Inflammatory macrophage treated with lipopolysaccharide for 4 hours (primary cell): ENCODE measurements at places on chromosomes 7 and 10.
A peak's percentile ranks its signal among the peaks of the same experiment; 100 is the strongest.

DNA sequence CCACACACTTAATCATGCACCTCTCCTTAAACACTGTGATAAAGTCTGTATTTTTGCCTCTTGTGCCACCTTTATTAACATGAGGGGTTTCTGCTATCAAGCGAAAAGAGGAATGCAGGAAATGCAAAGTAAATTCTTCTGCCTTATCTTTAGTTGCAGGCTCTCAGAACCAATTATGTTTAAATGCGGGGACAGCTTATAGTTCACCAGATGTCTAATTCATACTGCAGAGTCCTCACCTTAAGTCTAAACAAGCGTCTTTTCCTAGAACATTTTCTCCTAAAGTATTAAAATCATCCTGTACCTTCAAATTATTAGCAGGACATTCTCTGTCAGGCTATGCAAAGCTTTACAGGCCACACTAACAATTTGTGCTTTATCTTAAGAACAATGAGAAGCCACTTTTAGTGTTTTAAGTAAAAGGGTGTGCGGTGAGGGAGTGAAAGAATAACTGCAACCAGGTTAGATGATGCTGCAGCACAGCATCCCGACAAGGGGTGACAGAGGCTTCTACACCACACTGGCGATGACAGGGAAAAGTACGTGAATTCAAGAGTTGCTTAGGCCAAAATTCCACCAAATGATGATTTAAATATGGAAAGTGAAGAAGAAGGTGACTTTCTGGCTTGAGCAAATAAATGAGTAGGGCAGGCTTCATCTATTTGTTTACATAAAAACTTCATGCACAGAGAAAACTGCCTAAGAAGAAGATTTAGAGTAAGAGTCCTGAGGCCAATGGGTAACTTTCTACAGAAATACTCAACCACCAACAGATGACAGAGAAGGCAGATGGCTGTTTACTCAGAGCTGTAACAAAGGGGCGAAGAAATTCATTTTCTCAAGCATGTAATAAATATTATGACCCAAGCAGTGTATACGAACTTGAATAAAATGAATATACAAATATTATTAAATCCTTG lies 36.0 kb downstream of the EZH2 start:
- DNase-seq = no peak

GRCh38 chr7:144763291-144763690 lies 72.6 kb downstream of the TPK1 start:
- no peak for DNase-seq

- no peak for DNase-seq
Observed at GRCh38 chr10:75592151-75592787, 160.8 kb downstream of the LRMDA start.

DNA sequence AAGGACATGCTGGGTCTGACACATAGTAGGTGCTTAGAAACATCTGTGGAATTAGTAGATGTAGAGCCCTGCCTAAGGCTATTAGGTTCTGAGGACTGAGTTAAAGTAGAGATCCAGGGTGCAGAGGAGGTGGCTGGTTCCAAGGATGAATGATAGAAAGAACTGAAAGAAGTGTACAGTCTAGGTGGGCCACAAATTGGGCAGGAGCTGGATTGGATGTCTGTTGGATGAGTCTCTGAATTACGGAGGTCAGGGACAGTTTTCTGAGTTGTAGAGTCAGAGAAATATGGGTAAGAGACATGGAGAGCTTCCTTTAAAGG lies 2.0 kb upstream of the SAMD8 start:
- no peak for DNase-seq

DNA sequence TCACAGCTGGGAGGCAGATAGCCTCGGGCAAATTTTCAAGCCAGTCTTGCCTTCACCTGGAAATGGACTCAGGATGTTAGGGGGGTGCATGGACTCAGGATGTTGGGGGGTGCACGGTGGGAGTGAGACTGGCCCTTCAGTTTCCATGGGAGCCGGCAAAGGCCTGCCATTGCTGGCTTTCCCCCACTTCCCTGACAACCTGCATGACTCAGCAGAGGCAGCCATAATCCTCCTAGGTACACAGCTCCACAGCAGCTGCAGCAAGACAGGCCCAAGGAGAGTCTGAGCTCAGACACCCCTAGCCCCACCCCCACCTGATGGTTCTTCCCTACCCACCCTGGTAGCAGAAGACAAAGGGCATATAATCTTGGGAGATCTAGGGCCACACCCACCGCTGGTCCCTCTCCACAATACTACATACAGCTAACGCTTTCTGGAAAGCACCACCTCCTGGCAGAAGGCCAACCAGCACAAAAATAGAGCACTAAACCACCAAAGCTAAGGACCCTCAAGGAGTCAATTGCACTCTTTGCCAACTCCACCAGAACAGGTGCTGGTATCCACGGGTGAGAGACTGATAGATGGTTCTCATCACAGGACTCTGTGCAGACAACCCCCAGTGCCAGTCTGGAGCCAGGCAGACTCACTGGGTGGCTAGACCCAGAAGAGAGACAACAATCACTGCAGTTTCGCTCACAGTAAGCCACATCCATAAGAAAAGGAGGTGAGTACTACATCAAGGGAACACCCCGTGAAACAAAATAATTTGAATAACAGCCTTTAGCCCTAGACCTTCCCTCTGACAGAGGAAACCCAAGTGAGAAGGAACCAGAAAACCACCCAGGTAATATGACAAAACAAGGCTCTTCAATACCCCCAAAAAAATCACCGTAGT lies 18.3 kb downstream of the C7orf25 start:
- DNase-seq = no peak

- DNase-seq = peak; percentile 93
Observed at GRCh38 chr7:28151965-28152364, 28.6 kb downstream of the JAZF1 start.

GRCh38 chr10:43594944-43595589 lies 11.2 kb upstream of the ZNF485 start:
- DNase-seq = peak; percentile 71

DNA sequence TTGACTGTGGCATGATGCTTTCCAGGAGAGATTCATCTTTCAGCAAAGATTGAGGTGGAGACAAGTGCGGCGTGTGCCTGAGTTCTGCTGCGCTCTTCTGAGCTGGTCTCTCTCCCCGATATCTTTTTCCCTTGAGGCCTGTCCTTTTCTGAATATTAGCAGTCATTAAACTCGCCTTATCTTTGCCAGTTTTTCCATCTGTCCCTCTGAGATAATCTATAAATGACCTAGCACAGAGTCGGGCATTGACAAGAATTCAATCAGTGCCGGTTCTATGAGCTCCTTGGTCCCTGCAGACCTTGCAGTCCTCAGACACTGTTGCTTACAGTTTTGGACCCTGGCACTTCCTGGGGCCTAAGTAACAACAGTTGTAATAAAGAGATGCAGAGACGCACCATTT lies 89.7 kb upstream of the IKZF1 start:
- DNase-seq = no peak

GRCh38 chr10:61335359-61335758 lies 117.8 kb downstream of the TMEM26 start:
- DNase-seq = no peak

- no peak for DNase-seq
Observed at GRCh38 chr7:1624999-1625927, 44.8 kb upstream of the ELFN1 start.

GRCh38 chr10:61891906-61892585 lies 9.5 kb upstream of the ARID5B start:
- DNase-seq = no peak

DNA sequence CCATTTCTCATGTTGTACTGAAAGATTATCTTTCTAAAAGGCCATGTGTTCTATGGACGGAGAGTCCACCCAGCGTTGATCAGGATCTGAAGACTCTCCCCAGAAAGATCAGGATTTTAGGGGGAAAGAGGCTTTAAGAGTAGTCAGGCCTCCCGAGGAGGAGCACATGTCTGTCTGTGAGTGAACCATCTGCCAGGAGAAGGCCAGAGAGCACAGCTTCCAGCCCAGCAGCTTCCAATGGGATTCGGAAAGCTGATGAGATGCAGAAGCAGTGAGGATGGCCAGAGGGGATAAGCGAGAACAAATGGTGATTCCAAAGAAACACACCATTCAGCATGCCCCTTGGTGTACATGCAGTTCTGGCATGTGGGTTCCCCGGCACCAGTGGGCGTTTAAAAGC lies 88.5 kb upstream of the TCERG1L start:
- no peak for DNase-seq

- DNase-seq = no peak
Observed at GRCh38 chr10:131860311-131860710, 40.5 kb upstream of the PPP2R2D start.

GRCh38 chr7:124387056-124387455 lies 354.2 kb upstream of the TMEM229A start:
- no peak for DNase-seq

DNA sequence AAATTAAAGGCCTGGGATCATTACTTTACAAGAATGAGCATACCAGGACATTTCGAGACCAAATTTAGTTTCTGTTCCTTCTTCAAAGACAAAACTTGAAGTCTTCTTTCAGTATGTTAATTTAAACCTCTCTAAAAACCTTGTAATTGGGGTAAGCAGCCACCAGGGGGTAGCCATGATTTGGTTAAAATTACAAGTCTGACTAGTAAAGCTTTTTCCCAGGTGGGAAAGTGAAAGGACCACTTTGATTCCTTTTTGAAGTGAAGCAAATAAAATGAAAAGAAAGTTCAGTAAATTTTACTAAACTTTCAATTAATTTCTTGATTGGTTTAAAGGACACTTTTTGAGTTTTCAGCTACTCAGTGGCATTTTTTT lies 294.3 kb downstream of the BBS9 start:
- peak; percentile 54 for DNase-seq

GRCh38 chr10:119377451-119377957 lies 165.0 kb downstream of the RGS10 start:
- DNase-seq = no peak

- peak; percentile 32 for DNase-seq
Observed at GRCh38 chr10:69801094-69801433, 642 bp upstream of the COL13A1 start.

- no peak for DNase-seq
Observed at GRCh38 chr7:80279760-80280159, 145.1 kb downstream of the GNAI1 start.

DNA sequence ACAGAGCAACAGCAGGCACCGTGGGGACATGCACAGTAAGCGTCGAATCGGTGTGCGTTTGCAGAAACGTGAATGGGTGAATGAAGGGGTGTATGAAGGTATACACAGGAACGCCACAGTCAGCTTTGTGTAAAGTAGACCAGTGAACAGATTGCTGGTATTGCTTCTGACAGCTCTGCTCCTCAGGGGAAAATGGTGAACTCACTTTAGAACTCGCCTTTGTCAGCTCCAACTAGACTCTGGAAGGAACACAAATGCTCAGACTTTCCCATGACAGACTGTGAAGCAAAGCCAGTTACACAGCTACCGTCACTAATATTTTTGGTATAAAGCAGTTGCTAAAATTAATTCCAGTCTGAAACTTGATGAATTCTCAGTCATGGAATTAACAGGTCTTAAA lies 78.9 kb downstream of the CUX1 start:
- no peak for DNase-seq

DNA sequence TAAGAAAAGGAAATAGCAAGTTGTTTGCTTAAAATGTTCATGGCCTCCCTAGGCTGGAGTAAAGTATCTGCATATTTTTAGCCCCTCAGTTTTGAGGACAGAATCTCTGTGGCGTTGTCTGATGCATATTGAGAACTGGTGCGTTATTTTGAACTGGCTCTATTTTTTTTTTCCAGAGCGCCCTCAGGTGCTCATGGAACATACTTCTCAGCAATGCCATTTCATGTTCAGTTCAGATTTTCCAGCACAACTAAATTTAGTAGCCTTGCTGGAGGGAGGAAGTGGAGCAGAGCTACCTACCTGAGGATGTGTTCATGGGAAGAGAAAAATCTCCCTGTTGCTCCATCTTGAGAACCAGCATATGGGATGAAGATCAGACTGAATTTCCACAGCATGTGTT lies 870.5 kb downstream of the LRMDA start:
- no peak for DNase-seq

DNA sequence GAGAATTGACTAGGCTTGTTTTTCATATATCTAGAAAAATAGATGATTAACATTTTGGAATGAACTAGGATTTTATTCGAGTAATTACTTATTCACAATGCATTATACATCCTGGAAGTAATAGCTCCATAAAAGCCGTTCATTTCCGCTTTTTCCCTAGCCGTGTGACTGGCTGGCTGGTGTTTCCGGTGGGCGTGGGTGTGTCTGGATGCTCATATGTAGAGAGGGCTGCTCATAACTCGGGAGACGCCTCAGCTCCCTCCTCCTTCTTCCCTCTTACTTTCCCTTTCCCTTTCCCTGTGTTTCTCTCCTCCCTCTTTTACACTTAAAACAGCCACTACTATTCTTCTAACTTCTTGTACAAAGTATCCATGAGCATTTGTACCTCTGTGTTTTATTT lies 187.7 kb upstream of the VSTM2A start:
- DNase-seq = no peak
